ENCODE measurements at places on chromosomes 1 and 21.

DNA sequence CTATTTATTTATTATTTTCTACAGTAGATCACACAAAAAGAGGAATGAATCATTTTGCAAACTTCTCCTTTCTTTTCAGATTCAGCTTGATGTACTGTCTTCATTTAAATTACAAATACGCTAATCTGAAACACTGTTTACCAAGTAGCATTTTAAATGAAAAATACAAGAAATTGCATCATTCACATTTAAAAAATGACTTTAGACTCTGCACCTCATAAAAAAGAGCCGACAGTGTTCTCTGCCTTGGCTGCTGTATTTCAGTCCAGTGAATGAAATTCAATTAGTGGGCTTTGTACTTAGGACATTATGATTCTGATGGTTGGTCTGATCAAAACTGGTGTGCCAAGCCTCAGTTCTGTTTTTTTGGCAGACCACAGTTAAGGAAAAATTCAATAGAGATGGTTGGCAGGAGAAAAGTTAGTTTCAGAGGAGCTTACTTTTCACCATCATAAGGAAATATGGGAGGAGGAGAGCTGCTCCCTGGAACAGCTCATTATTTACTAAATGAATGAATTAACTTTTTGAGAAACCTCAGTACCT lies 222.4 kb upstream of the ESRRG start:
- DNase-seq = no peak

GRCh38 chr1:73979684-73980083 lies 218.3 kb downstream of the LRRIQ3 start:
- no peak for DNase-seq

DNA sequence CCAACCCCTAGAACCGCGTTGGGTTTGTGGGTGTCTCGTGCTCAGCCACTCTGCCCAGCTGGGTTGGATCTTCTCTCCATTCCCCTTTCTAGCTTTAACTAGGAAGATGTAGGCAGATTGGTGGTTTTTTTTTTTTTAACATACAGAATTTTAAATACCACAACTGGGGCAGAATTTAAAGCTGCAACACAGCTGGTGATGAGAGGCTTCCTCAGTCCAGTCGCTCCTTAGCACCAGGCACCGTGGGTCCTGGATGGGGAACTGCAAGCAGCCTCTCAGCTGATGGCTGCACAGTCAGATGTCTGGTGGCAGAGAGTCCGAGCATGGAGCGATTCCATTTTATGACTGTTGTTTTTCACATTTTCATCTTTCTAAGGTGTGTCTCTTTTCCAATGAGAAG lies 18.7 kb downstream of the TFF3 start:
- no peak for DNase-seq

- DNase-seq = no peak
Measured at GRCh38 chr1:178739285-178740045, 14.4 kb downstream of the RALGPS2 start.

DNA sequence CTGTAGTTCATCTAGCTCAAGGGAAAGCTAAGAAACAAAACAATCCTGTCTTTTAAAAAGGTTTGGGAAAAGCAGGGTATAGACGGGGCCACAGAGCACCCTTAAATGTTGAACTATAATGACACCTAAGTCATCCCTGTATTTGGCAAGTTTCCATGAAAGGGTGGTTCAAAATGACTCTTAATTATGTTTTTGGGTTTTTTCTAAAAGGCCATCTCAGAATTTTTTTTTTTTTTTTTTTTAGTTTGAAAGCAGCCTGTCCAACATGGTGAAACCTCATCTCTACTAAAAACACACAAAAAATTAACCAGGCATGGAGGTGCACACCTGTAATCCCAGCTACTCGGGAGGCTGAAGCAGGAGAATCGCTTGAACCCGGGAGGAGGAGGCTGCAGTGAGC lies 22.2 kb downstream of the TOMM20 start:
- peak; percentile 16 for DNase-seq
